ENCODE measurements at places on chromosomes 7 and 10.

GRCh38 chr10:28296023-28296422 is 6.8 kb downstream of the MPP7 start:
- DNase-seq: no peak

DNA sequence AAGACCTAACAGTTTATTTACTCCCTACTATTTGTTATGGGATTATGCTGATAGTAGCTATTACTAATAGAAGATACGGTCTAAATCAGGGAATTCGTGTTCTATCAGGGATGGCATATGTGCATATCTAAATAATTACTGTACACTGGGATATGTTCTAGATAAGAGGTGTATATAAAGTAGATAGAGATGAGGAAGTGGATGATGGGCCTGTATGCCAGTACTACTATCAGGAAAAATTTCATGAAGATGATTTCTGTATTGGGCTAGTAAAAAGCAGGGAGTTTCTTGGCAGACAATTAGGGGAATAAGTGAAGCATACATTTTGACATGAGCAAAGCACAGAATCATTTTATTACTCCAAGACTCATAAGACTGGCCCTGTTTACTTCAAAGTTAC is 26.2 kb downstream of the PTPN12 start:
- no peak for DNase-seq

- DNase-seq: no peak
These were observed 73.4 kb downstream of the LHPP start for GRCh38 chr10:124534826-124535601.

DNA sequence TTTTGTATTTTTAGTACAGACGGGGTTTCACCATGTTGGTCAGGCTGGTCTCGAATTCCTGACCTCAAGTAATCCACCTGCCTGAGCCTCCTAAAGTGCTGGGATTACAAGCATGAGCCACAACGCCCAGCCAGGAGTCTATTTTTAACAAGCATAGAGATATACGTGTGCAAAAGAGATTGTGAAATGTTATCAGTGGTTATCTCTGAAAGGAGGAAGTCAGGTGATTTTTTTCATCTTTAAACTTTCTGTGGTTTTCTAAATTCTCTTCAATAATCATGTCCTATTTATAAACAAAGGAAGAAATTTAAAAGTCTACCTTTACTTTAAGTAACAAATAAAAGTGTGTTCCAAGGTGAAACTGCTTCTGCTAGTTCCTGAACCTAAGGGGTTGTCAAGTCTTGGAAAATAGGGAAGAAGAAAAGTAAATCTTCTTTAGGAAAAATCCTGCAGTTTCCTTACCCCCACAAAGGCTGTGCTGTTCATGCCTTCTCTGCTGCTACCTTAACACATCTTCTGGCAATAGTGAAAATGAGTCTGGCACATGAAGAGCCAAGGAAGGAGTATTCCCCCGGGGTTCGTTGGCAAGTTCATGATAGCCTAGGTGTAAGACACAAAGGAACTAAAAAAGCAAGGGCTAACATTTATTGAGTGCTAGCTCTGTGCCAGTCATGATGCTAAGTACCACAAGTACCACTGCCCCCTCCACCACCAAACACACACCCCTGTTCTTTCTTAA is 51.1 kb downstream of the CYP26A1 start:
- DNase-seq: no peak

- DNase-seq: peak; percentile 17
These were observed 27.4 kb downstream of the CCDC3 start for GRCh38 chr10:12974078-12974477.

DNA sequence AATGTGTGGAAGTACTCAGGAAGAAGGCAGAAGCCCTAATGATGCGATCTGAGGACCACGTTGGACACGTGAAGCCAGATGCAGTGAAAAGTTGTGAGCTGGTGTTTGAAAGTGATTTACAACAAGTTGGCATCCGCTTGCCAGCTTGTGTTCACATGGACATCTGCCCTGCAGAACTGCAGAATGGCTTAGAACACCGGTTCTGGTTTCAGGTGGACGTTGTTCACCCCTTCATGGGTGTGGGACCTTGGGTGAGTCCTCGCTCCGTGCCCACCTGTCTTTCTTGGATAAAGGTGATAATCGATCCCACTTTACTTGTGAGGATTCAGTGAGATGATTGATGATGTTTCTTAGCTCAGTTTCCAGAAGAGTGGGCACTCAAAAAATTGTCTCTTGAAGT is 53.8 kb downstream of the CAMK1D start:
- no peak for DNase-seq

- DNase-seq: no peak
These were observed 39.4 kb upstream of the CXCL12 start for GRCh38 chr10:44424298-44424697.

DNA sequence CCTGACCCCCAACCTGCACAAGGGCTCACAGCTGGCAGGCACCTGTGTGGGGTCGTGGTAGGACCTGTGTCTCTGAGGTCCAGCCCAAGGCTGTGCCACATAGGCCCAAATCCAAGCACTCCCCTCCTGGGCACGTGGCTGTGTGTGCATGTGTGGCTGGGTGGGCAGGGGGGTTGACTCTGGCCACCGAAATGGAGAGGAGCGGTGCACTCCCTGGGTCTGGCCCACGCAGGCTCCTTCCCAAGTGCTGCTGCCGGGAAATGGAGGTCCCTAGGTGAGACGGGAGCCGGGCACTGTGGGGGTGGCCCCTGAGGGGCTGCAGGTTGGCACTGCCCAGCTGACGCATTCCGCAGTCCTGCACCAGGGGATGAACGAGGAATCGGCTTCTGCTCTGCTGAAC is 528.1 kb downstream of the DNAJB6 start:
- DNase-seq: no peak

GRCh38 chr10:85781404-85781803 is 585.2 kb downstream of the GRID1 start:
- DNase-seq: no peak

GRCh38 chr10:131312478-131312836 is 936 bp upstream of the TCERG1L start:
- DNase-seq: peak; percentile 10

DNA sequence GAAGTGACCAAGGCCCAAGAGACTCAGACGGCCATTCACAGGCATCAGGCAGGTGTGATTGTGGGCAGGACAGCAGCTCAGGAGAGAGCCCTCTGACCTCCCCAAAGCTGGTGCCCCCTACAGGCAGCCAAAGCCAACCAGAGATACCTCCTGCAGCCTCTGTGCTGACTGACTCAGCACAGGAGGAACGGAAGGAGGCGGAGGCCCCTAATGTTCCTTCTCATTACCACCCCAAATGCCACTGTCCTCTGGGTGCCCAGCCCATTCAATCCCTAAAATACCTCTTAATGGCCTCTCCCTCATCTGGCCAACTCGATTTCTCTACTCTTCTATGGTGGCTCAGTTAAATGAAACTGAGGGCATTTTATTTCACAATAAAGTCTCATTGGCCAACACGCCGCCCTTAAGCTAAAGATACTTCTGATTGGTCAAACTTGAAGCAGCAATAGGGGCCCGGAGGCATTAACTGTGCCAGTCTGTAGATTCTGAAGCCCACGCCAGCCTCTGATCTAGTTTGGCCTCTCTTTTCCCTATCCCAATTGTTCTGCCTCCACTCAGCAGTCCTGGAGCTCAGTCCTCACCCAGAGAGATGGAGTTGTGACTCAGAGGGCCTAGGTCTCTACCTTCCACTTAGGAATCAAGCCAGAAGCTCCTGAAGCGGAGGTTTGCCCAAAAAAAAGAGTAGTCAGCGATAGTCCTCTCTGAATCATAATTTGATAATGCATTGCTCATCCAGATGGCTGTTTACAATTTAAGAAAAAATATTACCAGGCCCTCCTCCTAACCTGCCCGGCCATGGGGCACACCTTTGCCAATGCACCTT is 1.2 kb downstream of the CYREN start:
- peak; percentile 82 for DNase-seq

GRCh38 chr7:43869867-43870240 is 537 bp upstream of the MRPS24 start:
- peak; percentile 54 for DNase-seq

DNA sequence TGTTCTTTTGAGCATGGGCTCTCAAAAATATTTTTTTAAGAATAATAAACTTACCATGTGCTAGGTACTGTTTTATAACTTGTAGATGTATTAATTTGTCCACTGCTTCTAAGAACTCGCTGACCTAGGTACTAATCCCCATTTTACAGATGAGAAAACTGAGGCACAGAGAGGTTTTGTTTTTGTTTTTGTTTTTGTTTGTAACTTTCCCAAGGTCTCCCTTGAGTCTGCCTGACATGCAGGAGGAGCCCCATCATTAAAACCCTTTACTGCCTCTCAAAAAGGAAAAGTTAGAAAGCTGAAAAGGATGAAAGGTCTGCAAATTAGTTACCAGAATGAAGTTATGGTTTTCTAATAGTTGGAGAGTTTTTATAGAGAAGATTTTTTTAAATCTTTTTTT is 38.5 kb upstream of the AGBL3 start:
- no peak for DNase-seq

DNA sequence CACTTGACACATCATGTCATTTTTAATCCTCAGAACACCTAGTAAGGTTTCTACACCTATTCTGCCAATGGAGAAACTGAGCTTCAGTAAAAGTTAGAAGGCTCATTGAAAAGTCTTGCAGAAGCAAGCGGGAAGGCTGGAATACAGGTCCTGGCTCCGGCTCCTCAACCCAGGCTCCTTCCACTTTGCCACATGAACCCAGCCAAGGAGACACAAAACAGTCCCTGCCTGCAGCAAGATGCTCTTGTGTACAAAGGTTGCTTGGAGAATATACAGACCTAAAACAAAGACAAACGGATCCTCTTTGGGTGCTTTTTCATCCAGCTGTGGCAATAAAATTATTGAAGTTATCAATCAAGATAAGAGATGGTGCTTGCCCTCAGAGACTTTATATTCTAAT is 106.8 kb downstream of the SORBS1 start:
- no peak for DNase-seq

DNA sequence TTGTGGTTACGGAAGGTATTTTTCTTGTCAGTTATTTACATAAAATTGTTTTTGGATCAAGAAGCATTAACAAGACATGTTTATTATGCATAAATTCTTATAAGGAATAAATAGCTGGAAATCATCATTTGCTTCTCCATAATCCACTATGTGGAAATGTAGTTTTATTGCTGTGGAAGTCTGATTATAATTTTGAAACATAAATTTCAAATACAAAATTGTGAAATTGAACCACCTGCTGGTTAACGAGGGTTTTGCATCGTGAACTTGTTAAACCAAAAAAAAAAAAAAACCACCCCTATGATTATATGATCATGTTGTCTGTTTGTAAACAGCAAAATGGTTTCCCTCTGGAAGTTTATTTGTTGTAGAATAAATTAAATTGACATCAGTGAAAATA is 25.9 kb downstream of the ABRAXAS2 start:
- peak; percentile 25 for DNase-seq

- DNase-seq: no peak
These were observed 257.8 kb downstream of the COBL start for GRCh38 chr7:51058764-51059163.

DNA sequence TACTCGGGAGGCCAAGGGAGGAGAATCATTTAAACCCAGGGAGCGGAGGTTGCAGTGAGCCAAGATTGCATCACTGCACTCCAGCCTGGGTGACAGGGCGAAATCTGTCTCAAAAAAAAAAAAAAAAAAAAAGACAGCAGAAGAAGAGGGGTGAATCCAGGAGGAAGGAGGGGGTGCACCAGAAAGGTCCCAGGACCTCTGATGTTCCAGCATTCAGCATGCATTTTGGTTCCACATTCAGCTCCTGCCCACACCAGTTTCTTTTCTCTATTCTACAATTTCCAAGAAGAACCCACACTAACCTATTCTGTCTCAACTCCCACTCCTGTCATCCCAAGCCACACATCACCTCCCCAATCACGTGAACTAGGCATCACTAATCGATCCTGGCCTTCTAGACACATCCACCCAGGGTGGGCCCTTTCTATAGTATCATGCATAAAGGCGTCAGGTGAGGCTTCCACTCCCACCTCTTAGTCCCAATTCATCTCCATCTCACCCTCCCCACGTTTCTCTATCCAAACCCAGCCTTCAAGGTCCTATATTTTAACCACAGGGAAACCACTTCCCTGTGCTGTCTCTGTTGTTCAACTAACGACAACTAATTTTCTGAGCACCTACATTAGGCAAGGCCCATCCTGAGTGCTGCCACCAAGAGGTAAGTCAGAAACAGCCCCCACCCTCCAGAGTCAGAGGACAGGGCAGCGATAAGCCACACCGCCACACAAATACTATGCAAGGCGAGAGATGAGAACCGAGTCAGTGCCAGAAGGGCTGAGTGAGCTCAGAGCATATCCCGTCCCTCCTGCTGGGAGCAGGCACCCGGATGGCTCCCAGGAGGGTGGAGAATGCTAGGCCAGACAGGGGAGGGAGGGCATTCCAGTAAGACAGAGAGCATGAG is 2.2 kb downstream of the ANXA11 start:
- peak; percentile 58 for DNase-seq

DNA sequence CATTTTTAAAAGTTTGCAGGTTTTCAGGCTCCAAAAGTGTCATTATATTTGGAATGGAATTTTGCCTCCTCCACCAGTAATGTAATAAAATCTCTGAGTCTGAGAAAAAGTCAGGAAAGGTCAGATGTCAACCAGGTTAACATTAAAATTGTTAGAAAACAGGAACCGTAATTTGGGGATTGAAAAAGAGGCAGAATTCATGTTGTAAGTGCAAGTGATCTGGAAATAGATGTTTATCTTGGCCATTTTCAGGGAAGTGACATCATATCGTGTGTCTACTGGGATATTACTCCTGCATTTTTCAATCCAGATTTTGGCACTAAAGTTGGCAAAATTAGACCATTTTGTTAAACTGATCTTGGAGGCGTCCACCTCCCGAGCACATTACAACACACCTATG is 428.5 kb upstream of the MGMT start:
- DNase-seq: no peak

GRCh38 chr7:143015926-143016490 is 10.9 kb downstream of the OR9A2 start:
- DNase-seq: no peak

GRCh38 chr7:96658022-96658412 is 51.6 kb downstream of the SEM1 start:
- no peak for DNase-seq

DNA sequence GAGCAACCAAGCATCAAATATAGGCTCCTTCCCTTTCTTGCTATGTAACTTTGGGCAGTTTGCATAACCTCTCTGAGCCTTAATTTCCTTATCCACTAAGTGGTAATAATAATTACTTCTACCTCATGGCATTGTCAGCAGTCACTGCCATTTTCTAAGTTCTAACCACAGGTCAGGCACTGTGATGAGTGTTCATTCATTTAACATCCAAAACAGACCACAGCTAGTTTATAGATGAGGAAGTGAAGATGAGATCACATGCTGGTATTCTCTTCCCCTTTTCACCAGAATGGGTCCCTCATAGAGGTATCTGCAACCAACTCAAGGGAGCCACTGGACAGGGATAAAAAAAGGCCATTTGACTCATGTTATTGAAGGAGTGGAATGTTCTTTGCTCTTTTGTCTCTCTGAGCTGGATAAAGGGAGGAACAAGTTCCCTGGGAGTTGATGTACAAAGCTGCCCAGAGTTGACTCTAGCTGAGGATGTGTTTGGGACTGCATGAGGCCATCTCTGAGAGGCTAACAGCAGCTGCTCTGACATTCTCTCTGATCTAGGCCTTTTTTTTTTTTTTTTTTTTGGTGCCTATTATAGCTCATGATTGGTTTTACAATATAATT is 65.0 kb downstream of the DNAJC12 start:
- no peak for DNase-seq

All from erythroblast (primary cell).